Stimulated activated CD4-positive, alpha-beta T cell treated with anti-CD3 and anti-CD28 coated beads, TNF-alpha, amount 100 ng/mL, for 1 hour (primary cell): ENCODE measurements at places on chromosomes 7 and 10.

- DNase-seq = no peak
These were observed 2.0 kb downstream of the YWHAG start for GRCh38 chr7:76356823-76357222.

DNA sequence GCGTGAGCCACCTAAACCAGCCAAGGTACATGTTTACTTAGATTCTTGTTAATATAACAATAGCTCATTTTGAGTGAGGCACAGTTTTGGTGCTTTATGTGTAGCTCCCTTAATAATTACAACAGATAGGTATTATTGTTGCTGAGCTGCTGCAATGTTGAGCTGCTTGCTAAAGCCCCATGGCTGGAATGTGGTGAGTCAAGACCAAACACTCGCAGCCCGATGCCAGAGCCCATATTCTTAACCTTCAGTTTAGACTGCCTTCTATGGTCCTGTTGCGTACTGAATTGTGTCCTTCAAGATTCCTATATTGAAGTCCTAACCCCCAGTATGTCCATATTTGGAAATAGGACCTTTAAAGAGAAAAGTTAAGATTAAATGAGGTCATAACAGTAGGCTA is 407.1 kb downstream of the NEBL start:
- DNase-seq = no peak

DNA sequence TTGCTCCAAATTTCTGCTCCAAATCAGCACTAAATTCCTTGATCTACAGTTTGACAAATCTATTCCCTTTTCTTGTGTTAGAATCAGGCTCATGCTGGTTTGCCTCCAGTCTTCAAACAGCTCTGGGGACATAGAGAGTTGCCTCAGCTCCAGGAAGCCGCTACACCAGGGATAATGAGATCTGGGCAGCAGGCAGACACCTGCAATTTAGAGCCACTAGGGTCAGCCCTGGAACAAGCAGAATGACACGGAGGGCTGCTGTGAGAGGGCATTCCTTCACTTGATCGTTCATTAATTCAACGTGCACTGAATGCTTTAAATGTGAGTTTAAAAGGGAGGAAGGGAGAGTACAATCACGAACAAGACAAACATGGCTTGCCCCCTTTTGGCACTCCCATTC is 3.7 kb upstream of the ELMO1 start:
- DNase-seq = no peak

GRCh38 chr7:98907570-98907969 is 29.2 kb downstream of the TRRAP start:
- no peak for DNase-seq

DNA sequence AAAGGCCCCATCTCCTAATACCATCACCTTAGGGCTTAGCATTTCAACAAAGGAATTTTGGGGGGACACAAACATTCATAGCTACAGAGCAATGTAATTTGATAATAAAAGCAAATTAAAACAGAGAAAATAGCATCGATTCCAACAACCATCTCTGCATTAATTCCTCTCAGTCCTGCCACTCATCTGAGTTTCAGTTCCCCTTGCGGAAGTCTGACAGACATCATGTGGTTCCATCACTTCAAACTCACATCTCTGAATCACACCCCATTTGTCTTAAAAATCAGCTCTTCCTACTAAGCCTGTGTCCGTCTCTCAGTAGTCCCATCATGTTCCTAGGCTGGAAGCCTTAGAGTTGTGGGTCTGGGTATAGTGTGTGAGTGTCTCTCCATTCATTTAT is 3.6 kb downstream of the ADCK2 start:
- no peak for DNase-seq

DNA sequence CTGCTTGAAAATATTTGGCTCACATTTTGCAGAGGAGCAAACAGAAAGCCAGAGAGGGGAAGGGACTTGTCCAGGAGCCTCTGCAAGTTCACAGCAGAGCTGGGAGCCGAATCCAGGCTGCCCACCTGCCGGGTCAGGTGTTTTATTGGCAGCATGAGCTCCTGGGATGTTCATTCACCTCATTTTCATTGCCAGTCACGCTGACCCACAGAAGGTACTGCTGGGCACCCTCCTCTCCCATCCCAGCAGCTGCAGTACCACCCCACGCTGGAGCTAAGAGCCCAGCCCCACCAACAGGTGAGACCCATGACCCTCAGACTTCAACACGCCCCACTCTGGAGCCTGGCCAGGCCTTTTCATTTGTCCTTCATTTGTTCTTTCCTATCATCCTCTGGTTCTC is 102.7 kb downstream of the GRID1 start:
- no peak for DNase-seq

DNA sequence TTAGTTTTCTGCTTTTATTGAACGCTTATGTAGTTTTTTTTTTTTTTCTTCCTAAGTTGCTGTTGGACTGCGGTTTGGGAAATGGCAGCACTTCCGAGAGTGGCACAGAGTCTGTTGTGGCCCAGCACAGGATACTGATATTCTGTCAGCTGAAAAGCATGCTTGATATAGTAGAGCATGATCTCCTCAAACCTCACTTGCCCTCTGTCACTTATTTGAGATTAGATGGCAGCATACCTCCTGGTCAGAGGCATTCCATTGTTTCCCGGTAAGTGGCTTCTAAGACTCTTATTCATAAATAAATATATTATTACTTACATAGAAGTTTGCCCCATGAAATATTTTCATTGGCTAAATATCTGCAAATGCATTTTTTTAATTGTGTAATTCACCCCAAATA is 101.1 kb downstream of the BTAF1 start:
- DNase-seq = no peak

- no peak for DNase-seq
These were observed 122.5 kb upstream of the C1QL3 start for GRCh38 chr10:16644146-16644545.

- DNase-seq = no peak
These were observed at the start of gene DDC for GRCh38 chr7:50564640-50565558. TSS of gene DDC (minus strand) at chr7:50565405. CDS start at chr7:50544085, 21,320 bp downstream.

DNA sequence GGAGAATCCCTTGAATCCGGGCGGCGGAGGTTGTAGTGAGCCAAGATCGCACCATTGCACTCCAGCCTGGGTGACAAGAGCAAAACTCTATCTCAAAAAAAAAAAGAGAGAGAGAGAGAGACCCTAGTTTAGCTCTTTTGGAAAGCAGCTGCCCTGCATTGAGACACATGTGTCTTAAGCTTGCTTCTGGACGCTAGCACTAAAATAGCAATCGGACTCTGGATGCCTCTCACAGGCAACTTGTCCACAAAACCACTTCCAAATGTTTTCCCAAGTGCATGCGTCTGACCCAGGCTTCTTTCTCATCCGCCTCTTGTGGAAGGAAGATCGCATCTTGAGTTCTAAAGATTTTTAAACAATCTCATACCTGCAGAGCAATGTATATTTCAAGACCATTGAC is 182.7 kb downstream of the CUX1 start:
- no peak for DNase-seq

GRCh38 chr10:71816936-71817618 is 34.0 kb downstream of the PSAP start:
- no peak for DNase-seq

DNA sequence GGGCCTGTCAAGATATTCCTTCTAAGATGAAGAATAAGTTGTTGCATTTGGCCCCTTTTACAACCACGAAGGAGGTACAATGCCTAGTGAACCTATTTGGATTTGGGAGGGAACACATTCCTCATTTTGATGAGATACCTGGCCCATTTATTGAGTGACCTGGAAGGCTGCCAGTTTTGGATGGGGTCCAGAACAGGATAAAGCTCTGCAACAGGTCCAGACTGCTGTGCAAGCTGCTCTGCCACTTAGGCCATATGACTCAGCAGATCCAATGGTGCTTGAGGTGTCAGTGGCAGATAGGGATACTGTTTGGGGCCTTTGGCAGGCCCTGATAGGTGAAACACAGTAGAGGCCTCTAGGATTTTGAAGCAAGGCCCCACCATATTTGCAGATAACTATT is 704.6 kb downstream of the CCSER2 start:
- no peak for DNase-seq

DNA sequence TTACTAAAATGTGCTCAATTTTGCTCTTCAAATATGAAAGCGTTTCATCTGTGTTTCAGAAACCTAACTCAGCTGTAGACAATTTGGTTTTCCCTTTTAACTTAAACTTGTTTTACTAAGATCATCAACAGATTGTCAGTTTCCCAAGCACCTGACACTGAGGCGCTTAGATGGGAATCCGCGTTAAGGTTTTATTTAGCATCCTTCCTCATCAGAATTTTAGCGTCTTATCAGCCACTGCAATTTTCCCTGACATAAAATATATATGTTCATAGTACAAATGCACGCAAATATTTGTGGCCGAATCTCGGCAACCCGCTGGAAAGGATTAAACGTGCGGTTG is 1.2 kb downstream of the SGCE start:
- DNase-seq = no peak

- no peak for DNase-seq
These were observed 109.6 kb downstream of the ELAPOR2 start for GRCh38 chr7:86949779-86950260.

- DNase-seq = no peak
These were observed 10.7 kb upstream of the CHST15 start for GRCh38 chr10:124104011-124104627.

DNA sequence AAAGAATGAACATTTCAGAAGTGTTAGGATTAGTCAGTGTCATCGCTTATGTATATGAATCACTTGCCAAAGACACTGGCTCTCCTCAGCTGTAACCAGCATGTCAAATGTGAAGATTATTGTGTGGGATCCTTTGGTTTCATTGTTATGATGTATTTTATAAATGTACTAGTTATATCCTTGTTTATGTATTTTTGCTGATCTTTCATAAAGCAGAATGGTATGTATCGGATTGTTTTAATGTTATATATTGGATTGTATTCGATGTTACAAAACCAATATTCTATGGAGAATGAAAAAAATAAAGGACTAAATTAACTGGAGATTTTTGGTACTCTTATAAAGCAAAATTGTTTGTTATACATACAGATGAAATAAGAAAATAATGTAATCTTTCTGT is 49.2 kb downstream of the ACADSB start:
- DNase-seq = no peak

GRCh38 chr10:89278034-89278535 is 23.8 kb upstream of the IFIT2 start:
- DNase-seq = no peak

DNA sequence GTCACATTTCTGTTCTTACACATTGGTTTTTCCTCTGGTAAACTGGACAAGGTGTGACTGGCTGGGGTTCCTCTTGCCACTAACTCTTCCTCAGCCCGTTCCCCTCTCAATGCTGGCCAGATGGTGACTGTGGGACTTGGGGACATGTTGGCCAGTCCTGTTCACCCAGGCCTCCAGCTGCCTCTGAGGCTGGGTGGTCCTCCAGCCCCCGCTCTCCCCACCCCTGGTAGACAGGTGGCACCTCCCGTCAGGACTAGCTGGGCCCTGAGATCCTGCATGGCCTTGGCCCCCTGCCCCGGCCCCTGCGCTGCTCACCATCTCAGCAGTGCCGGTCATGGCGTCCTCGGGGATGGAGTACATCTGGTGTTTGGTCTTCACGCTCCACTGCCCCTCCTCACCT is 10.8 kb upstream of the MYL7 start:
- DNase-seq = no peak

- DNase-seq = no peak
These were observed 17.5 kb upstream of the SNX8 start for GRCh38 chr7:2331707-2332106.

DNA sequence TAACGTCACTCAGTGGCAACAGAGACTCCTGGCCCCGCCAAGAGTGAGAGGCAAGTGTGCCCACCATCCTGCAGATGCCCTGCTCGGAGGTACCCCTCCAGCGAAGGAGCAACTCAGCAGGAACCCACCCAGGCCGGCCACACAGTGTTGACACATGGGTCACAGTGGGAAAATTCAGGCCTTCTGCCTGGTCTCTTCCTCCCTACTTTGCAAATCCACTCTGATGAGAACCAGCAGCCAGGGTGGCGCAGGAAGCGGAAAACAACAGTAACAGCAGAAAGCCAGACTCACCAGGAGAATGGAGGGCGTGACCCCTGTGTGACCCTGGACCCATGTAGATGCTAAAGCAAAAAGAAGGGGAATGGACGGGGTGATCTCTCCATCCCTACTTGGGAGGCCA is 53.8 kb downstream of the CTBP2 start:
- DNase-seq = no peak

GRCh38 chr7:107644309-107644974 is 16.2 kb upstream of the SLC26A4 start:
- DNase-seq = no peak

DNA sequence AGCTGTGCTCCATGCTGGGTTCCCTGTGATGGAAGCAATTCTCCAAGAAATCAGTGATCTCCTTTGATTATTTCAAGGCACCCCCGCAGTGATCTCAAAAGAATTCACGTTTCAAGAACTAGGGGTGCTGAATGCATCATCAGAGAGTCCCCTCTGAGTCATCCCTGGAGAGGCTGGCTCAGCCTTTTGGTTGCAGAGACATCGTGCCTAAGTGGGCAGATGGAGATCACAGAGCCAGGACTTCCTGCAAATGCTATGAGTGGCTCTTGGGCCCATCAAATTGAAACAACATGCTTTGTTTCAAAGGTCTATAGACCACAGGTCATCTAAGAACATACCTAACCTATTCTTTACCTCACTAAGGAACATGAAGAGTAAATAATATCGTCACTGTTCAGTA is 41.5 kb upstream of the PLEKHA1 start:
- no peak for DNase-seq

DNA sequence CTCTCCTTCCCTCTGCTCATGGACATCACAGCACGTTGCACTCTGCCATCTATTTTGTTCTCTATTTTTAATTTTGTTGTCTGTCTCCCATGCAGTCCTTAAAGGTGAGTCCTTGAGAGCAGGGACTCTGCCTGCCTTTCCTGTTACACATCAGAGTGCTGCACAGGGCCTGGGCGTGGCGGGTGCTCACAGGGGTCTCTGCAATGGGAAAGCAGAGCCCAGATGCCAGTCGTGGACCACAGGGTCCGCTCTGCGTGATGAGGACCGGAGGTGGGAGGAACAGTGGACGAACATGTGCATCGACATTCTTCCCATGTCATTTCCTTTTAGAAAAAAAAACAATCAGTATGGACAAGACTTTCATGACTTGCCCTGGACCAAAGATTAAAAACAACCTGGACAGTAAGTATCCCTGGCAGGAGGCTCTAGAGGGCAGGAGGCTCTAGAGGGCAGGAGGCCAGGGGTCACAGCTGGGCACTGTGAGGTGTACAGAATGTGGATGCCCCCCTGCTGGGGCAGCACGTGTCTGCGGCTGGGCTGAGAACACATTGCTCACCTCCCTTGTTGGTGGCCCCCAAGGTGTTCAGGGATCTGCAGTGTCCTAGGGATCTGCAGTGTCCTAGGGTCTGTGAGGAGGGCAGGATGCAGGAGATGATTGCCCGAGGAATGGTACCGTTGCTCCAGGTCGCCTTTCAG is 29.6 kb upstream of the ZNF488 start:
- no peak for DNase-seq
